ENCODE measurements at places on chromosomes 7 and 10.

DNA sequence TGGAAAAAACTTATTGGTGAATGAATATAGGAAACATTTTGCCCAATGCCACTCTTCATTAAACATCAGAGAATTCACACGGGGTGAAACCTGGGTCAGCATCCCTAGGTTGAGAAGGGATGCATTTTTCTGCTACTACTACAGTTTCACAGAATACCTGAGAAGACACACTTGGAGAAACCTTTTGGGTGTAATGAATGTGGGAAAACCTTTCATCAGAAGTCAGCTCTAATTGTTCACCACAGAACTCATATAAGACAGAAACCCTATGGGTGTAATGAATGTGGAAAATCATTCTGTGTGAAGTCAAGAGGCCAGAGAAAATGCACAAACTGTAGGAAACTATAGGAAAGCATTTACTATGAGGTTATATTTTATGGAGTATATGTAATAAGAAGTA, 24.9 kb downstream of the ZNF37A start:
- DNase-seq, result no peak

GRCh38 chr10:79101560-79102497, 33.1 kb downstream of the ZMIZ1 start:
- DNase-seq, result peak; percentile 61

- no peak for DNase-seq
Observed at GRCh38 chr7:83517035-83517700, 131.8 kb downstream of the SEMA3E start.

GRCh38 chr10:22714479-22715289, at the start of gene PIP4K2A:
PIP4K2A (minus strand) TSS chr10:22714578; CDS start chr10:22714326, 252 bp downstream.
- peak; percentile 83 for DNase-seq

- no peak for DNase-seq
Observed at GRCh38 chr10:130043491-130043890, 67.1 kb downstream of the C10orf143 start.

GRCh38 chr7:20035279-20035875, 181.8 kb downstream of the MACC1 start:
- no peak for DNase-seq

DNA sequence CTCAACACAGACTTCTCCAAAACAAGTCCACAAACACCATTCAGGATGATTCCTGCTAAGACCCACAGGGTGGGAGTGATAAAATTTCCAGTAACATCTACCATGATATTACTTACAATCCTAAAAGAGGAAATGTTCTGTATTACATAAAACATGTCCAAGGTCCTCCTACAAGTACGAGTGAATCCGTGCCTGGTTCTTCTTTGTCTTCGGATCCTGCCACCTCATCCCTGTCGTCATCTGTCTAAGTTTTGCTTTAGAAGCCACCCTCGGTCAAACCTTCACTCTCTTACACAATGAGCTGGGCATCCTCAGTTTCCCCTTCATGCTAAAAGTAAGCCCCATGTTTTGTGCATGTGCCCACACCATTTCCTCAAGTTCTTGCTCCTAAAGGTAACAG, 279.0 kb downstream of the KCNMA1 start:
- DNase-seq, result no peak

DNA sequence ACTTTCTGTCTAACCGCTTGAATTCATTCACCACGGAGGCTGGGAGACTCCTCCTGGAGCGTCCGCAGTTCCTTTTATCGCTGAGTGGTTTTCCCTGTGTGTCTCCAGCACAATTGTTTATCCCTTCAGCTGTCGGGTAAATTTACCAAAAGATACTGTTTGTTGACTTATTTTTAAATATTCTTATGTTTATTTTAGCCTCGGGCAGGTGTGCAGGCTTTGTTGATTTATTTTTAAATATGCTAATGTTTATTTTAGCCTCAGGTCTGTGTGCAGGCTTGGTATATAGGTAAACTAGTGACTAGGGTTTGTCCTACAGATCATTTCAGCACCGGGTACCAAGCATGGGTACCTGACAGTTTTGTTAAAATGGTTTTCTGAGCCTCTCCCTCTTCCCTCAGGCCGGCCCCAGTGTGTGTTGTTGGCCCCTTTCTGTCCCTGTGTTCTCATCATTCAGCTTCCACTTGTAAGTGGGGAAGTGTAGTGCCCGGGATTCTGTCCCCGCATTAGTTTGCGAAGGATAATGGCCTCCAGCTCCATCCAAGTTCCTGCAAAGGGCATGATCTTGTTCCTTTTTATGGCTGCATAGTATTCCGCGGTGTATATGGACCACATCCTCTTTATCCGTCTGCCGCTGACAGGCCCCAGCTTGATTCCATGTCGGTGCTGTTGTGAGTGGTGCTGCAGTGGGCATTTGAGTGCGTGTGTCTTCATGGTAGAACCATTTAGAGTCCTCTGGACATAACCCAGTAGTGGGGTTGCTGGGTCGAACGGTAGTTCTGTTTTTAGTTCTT, 5.3 kb downstream of the GET4 start:
- no peak for DNase-seq

GRCh38 chr10:57262892-57263291, 901.8 kb upstream of the ZWINT start:
- no peak for DNase-seq

DNA sequence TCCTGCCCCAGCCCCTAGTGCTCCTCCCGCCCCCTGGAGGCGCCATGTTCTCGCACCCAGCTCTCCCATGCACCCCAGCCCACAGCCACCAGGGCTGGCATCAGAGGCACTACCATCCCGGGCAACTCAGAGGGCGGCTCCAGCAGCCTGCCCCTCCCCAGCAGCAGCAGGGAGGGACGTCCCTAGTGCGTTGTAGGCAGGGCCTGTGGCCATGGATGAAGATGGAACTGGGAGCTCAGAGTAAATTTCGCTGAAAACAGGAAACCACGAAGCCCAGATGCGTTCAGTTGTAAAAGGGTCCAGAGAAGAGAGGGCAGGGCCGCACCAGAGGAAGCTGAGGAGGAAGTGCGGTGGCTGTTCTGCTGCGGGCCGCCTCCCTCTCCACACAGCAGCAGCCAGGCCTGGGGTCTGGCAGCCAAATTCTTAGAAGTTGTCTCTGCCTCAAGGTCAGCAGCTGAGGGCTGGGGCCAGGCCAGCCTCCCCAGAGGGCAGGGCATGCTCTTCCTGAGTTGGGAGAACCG, 24.6 kb downstream of the VSIR start:
- peak; percentile 76 for DNase-seq

- DNase-seq, result no peak
Observed at GRCh38 chr10:74453169-74453568, 302.1 kb downstream of the ADK start.

DNA sequence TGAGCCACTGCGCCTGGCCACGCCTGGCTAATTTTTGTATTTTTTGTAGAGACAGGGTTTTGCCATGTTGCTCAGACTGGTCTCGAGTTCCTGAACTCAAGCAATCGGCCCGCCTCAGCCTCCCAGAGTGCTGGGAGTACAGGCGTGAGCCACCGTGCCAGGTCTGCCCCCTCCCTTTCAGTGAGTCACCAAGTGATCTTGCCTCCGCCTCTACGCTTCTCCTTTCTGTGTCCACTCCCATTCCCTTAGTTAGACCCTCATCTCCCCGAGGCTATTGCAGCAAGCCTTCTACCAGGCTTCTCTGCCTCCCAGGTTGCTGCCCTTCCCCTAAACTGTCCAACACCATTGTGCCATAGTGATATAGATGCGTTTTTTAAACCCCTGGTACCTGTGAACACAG, 32.9 kb downstream of the CDC123 start:
- no peak for DNase-seq

DNA sequence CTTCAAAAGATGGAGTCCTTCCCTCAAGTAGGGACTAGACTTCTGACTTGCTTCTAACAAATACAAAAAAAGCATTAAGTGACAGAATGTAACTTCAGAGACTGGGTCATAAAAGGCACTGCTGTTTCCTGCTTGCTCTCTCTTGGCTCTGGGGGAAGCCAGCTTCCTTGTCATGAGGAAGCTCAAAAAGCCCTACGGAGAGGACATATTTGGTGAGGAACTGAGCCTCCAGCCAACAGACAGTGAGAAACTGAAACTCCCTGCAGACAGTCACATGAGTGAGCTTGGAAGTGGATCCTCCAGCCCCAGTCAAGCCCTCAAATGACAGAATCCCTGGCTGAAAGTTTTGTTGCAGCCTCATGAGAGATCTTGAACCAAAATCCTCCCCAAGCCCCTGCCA, 26.3 kb upstream of the SLC35G1 start:
- DNase-seq, result no peak

GRCh38 chr10:11113156-11113555, 95.5 kb downstream of the CELF2 start:
- DNase-seq, result no peak

- no peak for DNase-seq
Observed at GRCh38 chr7:97013134-97013844, 7.9 kb downstream of the DLX6 start.

DNA sequence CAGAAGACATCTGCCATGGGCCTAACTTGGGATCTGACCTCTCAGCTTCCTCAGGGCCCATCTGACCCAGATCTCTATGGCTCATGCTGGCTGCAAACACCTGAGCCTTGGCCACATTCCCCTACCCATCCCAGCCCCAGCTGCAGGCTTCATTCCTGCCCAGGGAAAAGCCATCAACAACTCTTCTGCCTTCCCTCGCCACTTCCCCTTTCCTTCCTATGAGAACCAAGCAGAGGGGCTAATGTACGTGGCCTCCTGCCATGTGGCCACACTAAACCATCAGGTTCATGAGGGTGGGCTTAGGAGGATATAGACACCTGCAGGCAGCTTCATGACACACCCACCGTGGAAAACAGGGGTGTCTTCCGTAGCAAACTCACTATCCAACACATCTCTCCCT, 312.2 kb downstream of the GALNT17 start:
- no peak for DNase-seq

GRCh38 chr7:140726281-140726680, 29.8 kb downstream of the NDUFB2 start:
- DNase-seq, result no peak

DNA sequence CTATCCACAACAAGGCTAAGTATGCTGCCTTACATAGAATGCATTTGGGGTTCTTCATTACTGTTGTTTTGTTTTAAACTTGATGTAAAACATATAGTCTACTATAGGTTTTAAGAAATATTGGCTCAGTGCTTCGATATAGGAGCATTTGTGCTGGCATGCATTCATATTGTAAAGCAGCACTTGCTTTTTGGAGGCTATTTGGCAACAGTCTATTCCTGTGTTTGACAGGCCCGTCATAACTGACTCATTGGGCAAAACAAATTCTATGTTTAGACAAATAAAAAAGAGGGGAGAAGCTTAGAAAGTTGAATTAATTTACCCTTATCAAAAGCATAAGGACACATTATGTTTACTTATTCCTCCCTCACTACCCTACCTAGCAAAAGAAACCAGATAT, 38.4 kb upstream of the PLXDC2 start:
- DNase-seq, result no peak

GRCh38 chr7:30423788-30424505, 54.6 kb downstream of the NOD1 start:
- no peak for DNase-seq

DNA sequence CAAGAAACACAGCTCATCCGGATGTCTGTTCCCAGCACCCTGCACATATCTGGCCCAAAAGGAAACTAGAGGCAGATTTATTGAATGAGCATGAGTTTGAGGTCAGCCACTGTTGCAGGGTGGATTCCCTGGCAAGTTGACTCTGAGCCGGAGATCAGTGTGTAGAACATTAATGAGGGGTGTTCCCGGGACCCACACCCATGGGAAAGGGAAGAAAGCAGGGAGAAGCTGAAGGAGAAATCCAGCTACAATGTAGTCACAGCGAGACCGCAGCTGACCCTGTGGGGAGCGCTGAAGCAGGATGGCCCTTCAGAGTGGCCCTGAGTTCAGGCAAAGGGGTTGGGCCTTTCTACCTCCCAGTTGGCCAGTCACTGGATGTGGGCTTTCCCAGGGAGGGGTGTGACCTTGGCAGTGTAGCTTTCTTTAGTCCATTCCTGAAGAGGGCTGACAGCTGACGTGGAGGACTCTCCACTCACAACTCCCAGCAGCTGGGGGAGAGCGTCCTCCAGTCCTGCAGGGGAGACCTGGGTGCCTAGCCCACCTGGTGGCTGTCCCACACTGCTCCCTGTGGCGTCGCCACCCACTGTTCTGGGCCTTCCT, 324.2 kb upstream of the ZMIZ1 start:
- no peak for DNase-seq

DNA sequence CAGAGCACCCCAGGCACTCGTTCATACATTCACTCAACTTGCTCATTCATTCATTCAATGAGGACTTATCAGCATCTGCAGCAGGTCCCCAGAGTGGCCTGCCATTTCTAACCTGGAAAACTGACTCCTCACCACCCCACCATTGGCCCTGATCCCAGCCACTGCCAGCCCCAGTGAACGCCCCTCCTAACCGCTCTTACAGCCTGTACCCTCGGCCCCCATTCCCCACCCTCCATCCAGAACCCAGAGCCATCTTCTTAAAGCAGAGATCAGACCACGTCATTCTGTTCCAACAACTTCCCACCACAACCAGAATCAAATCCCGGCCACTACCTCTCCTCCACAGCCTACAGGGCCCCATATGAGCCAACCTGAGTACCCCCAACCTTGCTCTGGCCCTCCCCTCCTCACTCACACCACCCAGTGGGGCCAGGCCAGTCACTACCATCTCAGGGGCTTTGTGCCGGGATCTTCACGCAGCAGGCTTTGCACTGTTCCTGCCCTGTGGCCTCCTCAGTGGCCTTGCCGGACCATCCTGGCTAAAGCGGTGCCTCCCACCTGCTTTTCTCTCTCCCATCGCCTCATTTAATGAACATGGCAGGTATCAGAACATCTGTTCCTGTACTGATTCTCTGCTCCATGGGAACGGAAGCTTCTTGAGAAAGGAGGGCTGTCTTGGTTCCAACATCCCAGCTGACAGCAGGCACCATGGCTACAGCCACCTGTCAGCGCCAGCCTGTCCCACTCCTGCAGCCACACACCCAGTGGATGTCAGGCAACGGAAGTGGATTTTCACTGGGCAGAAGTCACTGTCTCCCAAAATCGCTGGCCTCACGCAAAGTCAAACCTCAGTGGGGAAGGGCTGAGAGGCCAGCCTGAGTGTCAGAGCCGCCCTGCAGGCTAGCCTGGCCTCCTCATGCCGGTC, 45.4 kb downstream of the FAM53B start:
- no peak for DNase-seq

DNA sequence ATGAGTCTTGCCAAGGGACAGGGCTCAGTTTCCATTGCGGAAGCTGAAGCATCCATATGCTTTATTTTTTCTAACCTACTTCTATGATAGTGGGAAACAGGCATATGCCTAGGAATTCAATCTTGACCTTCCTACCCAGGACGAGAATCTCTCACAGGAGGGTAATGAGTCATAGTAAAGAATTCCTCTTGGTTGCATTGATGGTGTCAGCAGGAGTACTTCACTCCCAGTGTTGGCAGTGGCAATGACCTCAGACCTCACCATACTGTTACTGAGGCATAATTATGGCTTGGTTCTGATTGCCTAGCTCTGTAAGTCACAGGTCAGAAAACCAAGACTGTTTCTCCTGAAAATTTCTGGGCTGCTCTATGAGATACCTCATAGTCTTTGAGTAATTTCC, 552.9 kb downstream of the ARL4A start:
- DNase-seq, result no peak

Data from Peyer's patch (tissue), 4 donors.